Liver (tissue), 10 donors: ENCODE measurements at places on chromosomes 4 and X. TPM values are rescaled to one million over a fixed set of nuclear protein-coding genes. Genes with fewer than 3 reads are reported as not detected.
A peak's percentile ranks its signal among the peaks of the same experiment; 100 is the strongest.

EGF gene
- total RNA-seq = not detected

ADRA2C gene
- total RNA-seq = 0.19 TPM

FGF5 gene
- not detected for total RNA-seq

TMEM255A gene
- not detected for total RNA-seq

RASSF6 gene
- 0.08 TPM for total RNA-seq

SLC16A2 gene
- 10.0 TPM for total RNA-seq

MPP1 gene
- 168 TPM for total RNA-seq

PDCL2 gene
- not detected for total RNA-seq

ITGB1BP2 gene
- 3.3 TPM for total RNA-seq

SULT1E1 gene
- total RNA-seq = 63.0 TPM

DCX gene
- total RNA-seq = not detected

PABPC1L2A gene
- not detected for total RNA-seq

COL4A6 gene
- total RNA-seq = under 0.01 TPM

CEP44 gene
- total RNA-seq = 18.7 TPM

NXF2 gene
- total RNA-seq = not detected

CAPN6 gene
- total RNA-seq = 0.33 TPM

GRCh38 chrX:47250017-47250347 lies 17.2 kb downstream of the USP11 start:
- no peak for DNase-seq

DNA sequence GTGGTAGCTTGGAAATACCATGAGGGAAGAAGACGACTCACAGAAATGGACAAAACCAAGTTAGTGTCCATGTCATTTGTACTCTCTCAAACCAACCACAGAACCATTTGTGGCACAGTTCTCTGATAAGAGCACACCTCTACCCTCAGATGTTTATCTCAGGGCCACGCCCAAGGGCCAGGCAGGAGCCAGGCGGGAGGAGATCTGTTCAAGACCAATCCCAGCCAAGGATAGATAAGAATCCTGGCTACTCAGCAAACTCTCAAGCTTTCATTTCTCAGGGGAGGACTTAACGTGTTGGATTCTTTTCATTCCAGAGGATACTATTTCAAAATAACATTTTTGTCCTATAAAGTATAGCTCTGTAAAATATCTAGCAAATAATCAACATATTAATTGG lies 95.0 kb downstream of the NYX start:
- no peak for DNase-seq

GRCh38 chr4:119081943-119082342 lies 53.7 kb upstream of the MYOZ2 start:
- DNase-seq = no peak

- DNase-seq = no peak
Measured at GRCh38 chr4:3571921-3572320, 39.7 kb upstream of the LRPAP1 start.

DNA sequence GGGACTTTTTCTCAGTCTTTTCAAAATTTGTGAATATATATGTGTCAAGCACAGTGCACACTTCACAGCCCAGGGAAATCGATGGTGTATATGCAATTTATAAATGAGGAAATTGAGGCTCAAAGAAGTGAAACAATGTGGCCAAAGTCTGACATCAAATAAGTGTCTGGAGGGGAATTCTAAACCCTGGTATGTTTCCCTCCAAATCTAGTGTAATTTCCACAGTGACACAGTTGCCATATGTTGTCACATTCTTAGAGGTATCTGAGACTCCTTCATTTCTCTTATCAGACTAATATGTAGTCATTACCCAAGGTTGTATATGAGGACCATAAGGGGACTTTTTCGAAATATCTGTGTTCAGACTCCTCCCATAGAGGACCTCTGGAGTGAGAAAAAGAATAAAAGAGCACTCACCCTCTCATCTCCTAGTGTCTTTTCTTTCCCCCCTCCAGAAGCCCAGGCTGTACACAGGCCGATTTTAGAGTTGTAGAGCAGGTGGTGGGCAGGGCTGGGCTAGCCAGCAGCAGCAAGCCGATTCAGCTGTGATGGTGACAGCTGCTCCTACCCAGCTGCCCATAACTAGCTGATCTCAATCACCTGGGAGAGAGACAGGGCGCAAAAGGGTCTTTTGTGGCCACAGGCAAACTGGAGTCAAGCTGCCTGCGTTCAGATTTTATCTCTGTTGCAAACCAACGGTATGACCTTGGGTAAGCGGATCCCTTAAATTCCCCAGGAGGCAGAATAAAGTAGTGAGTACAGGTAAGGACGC lies 55.1 kb downstream of the CLCN5 start:
- no peak for DNase-seq

GRCh38 chr4:52507774-52508173 lies 151.3 kb downstream of the USP46 start:
- no peak for DNase-seq

- DNase-seq = no peak
Measured at GRCh38 chr4:877502-877901, 51.6 kb upstream of the CPLX1 start.

DNA sequence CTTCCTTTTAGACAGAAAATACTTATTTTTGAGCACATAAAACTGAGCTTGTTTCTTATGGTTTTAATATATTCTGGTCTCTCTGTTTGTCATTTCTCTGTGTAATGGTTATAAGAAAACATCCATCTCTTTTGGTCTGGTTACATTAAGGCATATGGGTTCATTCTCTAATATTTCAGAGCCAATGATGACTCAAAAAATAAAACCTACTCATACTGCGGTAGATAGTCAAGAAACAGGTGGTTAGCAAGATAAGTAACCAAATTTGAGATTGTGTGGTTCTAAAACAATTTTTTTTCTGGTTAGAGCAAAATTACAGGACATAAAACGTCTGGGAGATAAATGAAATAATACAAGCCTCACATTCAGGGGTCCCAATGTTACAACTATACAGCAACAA lies 654.5 kb downstream of the STIM2 start:
- DNase-seq = no peak

DNA sequence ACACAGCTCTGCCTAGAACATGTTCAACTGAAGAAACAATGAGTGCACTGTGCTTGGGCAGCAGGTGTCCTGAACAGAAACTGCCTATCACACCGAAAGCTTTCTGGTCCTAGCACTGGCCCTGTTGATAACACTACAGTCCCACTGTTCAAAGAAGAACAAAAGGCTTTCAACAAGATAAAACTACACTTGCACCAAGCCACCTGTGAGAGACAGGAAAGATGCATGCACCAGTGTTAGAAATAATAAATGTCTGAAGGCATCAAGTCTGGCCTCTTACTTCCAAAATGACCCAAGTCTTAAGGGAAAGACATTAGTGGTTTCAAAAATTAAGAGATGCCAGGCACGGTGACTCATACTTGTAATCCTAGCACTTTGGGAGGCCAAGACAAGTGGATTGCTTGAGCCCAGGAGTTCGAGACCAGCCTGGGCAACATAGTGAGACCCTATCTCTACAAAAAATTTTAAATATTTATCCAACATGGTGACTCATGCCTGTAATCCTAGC lies 68.7 kb downstream of the APBB2 start:
- DNase-seq = no peak

DNA sequence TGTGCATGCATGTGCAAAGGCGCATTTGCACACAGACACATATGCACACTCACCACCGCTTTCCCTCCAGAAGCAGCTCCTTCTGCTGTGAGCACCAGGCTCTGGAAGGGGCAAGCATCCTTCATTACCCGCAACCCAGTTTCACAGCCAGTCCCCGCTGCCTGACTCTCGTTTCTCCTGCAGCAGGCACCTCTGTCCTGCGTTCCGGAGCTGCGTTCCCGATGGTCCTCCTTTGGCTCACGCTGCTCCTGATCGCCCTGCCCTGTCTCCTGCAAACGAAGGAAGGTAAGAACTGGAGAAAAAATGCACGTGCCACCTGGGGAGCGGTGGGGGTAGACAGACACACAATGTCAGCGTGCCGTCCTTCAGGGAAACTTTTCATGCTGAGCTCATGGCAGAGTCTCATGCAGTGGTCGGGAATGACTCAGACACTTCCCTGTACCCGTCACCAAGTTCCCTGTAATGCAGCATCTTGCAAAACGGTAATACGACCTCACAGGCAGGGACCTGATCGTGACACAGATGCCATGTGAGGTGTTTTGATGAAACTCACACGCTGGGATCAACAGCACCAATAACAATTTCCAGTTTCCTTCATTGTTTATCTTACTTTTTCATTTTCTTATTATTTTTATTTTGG lies 5.1 kb downstream of the IL3RA start:
- no peak for DNase-seq

- no peak for DNase-seq
Measured at GRCh38 chr4:103098341-103098740, 1.3 kb downstream of the BDH2 start.

DNA sequence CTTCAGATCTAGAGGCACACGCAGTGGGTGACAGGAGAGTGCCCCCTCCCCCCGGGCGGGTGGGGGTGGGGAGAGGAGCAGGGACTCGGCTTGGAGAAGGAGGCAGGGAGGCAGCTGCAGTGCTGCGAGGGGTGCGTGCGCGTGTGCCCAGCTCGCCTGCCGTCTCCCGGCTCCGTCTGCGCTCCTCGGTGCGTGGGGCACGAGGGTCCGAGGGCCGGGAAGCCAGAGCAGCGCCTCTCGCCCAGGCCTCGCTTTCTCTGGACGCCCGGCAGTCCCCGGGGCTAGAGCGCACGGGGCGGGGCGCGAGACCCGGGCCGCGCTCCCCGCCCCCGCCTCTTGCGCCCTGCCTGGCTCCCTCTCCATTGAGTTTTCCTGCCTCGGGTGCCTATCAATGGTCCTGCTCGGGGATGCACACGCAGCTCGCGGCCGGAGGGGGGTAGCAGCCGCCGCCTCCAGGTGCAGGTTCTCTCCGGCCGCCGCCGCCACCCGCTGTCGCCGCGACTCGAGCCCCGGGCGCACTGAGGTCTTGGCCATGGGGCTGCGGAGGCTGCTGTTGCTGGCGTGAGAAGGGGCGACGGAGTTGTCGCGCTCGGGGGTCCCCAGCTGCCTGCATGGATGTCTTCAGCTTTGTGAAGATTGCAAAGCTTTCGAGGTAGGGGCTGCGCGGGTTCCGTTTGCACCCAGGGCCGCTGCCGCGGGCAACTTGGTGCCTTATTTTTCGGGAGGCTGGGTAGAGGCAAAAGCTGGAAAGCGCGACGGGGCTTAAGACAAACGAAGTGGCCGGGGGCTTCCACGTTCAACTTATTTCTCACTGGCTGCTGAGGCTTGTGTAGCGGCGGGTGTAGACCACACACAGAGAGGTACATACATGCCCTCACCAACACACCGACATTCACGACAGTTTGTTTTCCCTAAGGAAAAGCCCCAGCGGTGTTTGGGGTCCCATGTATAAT lies at the start of gene FRMPD4:
FRMPD4 (plus strand) TSS at position 113 of the 953 bp plus-strand sequence; CDS start at position 612, 499 bp downstream.
- DNase-seq = no peak

GRCh38 chr4:111231281-111231680 lies 608.4 kb upstream of the PITX2 start:
- no peak for DNase-seq

GRCh38 chrX:112642349-112642748 lies 37.4 kb downstream of the LHFPL1 start:
- DNase-seq = peak; percentile 29

DNA sequence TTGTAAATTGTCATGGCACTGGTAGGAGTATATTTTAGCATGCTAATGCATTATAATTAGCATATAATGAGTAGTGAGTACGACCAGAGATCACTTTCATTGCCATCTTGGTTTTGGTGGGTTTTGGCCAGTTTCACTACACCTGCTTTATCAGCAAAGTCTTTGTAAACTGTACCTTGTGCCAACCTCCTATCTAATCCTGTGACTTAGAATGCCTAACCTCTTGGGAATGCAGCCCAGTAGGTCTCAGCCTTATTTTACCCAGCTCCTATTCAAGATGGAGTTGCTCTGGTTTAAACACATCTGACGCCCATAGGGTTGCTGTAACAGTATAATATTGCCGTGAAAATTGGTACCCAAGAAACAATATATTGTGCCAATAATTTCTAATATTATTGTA lies 159.4 kb downstream of the MAGEB5 start:
- DNase-seq = no peak

DNA sequence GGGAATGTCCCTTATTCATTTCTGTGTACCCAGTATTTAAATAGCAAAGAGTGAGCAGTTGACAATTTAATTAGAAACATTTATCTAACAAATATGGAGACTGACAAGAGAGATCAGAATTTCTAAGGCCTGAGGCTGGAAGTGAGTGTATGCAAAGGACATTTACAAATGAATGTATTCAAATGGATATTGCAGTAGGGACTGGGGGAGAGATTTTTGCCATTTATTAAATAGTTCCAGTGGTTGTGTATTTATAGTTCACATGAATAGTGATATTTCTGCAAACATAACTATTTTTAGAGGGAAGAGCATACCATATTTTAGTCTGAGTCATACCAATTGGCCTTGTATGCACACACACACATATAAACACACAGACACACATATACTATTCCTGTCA lies 592.4 kb downstream of the GLUD2 start:
- DNase-seq = no peak

- DNase-seq = no peak
Measured at GRCh38 chrX:16137416-16138107, 14.2 kb downstream of the GRPR start.

- DNase-seq = no peak
Measured at GRCh38 chrX:53128097-53128749, 34.3 kb downstream of the KANTR start.

DNA sequence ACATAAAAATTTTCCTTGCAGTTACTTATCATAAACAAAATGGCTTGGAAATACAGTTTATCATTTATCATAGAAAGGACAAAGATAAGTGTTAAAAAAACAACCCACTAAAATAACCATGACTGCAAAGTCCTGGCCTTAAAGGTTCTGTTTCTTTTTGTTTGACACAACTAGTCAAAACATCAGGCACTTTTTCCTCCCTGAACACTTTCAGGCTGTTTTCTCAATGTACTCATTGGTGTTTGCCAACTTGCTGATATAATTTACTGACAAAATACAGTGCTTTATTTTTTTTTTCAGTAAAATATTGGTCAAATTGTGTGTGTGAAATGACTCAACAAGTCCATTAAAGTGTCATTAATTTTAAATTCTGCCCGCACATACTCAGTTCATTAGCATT lies 156.6 kb downstream of the ADGRL3 start:
- DNase-seq = no peak

DNA sequence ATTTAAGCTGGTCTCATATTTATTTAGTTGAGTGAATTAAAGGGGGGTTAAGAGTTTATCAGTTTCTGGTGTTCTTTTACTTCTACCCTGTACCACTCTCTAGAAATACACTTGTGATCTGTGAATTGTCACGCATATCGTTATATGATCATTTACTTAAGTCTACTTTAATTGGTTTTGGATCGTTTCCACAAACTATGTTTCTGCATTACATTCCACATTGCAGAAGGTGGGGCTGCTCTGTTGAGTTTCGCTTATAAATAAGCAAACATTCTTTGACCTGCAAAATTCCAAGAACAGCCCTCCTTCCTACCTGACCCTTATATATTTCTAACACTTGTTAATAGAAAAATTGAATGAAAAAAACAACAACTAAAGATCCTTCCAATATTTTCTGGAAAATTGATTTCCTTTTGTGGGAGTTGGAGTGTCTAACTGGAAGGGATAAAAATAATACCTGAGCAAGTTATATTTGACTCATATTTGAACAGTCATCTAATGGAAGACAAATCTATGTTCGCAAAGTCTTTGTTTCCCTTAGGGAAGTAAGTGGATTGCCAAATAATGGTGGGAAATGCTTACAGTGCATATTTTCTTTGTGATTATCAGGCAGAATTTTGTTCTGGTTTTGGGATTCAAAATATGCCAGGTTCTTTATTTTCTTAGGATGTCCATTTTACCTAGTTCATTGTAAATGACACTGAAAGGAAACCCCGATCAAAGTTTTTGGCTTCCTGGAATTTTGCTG lies 152.7 kb downstream of the RELL1 start:
- DNase-seq = no peak

- DNase-seq = no peak
Measured at GRCh38 chrX:30880058-30880457, 9.0 kb downstream of the TAB3 start.

- no peak for DNase-seq
Measured at GRCh38 chr4:84681486-84682274, 98.8 kb downstream of the CDS1 start.
